NCI-H1092 treated with DMSO at 0.1 percent for 48 hours (cell line): ENCODE measurements at places on chromosomes 12 and 14.

- DNase-seq, result no peak
Measured at GRCh38 chr14:71143381-71144290, 236.4 kb downstream of the PCNX1 start.

DNA sequence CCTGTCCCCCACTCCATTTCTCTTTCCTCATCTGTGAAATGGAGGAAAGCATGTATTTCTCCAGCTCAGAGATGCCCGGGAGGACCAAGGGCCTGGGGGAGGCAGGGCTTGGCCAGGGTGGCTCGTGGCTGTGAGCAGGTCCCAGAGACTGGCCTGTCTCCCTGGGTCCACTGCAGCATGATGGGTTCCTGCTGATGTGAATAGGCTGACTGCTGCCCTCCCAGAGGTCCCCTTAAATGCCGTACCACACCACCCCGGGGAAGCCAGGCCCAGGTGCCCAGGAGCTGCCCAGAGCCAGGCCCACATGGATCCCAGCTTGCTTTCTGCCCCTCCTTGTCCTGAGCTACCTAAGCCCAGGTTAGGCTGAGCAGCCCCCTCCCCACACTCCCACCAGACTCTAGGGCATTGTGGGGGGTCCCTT, 158.2 kb upstream of the C14orf180 start:
- no peak for DNase-seq

GRCh38 chr12:31732926-31733548, 4.2 kb upstream of the AMN1 start:
- no peak for DNase-seq

DNA sequence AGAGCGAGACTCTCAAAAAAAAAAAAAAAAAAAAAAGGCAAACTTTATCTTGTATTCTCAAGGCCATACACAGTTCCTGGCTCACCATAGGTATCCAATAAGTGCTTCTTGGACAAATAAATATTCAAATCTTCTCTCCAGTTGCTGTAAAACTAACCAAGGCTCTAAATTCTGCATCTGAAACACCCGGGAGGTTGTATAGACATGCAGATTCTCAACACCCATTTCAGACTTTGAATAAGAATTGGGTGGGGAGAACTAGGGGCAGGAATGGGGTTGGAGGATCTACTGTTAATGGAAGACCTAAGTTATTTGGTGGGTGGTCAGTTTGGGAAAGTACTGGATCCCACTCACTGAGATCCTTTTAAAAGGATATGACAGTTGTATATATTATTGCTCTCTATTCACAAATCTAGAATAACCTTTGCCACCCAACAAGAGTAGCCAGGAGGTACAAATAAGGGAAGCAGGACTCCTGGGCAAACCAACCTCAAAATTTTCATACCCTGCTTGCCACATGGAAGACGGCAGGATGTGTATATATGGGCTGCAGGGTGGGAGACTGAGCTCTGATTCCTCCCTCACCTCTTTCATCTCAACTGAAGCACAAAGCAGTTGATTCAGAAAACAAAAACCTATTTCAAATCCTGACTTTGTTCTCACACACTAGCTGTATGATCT, 879 bp downstream of the GDF3 start:
- no peak for DNase-seq

DNA sequence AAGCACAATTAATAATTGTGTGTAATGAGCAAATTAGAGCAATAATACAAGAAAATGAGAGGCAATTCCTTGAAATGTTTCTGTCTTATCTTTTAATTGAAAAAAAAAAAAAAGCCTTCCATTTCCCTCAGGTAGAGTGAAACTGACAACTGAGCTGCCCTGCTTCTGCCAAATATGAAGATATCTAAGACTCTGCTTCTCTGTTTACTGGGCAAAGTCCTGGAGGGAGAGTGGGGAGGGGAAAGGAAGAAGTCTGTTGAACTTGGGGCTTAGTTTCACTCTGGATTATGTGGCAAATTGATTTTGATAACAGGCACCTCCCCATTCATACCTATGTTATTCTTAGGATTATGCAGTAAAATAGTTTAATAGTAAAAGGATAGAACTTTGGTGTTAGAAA, 364.9 kb downstream of the NRXN3 start:
- DNase-seq, result no peak

- peak; percentile 67 for DNase-seq
Measured at GRCh38 chr14:69547701-69548348, 26.8 kb downstream of the CCDC177 start.

DNA sequence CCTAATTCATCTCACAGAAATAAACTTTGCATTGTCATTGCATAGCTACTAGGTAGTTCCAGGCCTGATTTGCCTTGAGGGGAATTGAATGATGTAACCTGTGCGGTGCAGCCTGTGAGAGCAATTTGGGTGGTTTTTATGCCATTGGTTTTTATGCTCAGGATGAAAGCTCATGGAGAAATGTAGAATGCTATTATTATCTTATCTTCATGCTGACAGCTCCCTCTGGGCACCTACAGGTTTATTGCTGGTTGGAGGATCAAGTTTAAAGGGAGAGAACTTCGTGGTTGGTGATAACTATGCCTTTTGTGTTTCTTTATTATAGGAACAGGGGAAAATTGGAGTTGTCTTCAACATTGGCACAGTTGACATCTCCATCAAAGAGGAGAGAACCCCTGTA, 547.9 kb downstream of the DIO2 start:
- DNase-seq, result no peak

DNA sequence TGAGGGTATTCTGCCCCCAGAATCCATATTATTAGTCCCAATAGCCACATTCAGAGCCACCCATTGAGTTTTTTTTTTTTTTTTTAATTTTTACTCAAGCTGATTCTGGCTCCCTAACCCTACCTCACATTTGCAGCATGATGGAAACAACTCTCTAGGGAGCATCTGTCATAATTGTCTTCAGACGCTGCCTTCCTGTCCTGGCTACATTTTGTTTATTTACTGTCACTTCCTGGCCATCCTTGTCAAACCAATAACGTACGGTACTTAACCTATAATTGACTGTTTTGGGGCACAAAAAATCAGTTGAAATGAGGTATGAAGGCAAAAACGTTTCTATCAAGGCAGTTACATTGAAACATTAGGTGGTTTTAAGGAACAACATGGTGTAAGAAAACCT, 2.1 kb downstream of the GLIPR1 start:
- DNase-seq, result no peak

DNA sequence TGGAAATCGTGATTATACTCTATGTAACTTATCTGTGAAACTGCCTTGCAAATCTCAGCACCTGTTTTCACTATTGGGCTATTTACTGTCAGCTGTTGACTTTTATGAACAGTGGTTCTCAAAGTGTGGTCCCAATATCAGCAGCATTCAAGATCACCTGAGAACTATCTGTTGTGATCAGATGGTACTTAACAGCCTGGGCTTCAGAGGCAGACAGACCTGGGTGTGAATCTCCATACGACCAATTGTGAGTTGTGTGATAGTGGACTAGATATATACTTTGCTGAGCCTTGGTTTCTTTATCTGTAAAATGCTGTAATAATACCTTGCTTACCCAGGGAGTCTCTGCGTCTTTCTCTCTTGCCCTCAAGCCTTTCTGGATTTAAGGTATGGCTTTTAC, 105.1 kb downstream of the ERGIC2 start:
- DNase-seq, result no peak

GRCh38 chr12:118368821-118369220, 3.9 kb downstream of the TAOK3 start:
- DNase-seq, result no peak

- DNase-seq, result no peak
Measured at GRCh38 chr12:5430641-5431603, 986 bp upstream of the NTF3 start.
